ENCODE measurements at places on chromosomes 13 and 19.

DNA sequence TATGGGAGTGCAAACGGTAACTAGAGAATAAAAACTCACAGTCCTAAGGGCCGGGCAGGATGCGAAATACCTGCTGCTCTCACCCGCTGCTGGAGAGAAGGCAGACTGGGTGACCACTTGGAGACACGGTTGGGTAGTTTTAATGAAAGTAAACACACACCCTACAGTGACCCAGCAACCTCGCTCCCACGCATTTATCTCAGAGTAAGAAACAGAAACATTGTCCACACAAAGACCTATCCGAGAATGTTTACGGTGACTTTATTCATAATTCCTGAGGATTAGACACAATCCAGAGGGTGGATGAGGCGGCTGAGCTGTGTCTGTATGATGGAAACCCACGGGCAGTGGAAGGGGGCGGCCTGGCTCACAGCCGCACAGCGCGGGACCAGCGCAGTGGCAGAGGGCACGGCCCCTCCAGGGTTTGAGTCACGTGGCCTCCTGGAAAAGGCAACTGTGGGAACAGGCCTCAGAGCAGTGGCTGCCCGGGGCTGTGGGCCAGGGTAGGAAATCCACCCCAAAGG is 73.5 kb upstream of the C13orf46 start:
- no peak for DNase-seq

DNA sequence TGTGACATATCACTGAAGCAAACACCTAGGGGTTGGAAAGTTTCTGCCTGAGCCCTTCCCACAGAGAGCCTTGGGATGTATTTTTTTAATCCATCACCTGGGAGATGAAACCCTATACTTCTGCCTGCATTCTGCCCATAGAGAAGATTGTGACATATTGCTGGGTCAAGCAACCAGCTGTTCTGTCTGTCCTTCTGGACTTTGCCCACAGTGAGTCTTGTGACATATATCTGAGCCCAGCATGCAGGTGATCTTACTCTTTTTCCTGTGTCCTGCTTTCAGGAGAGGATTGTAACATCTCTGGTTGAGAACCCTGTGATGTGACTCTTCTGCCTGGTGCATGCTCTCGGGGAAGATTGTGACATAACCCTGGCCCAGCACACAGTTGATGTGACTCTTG is 24.9 kb upstream of the ZNF681 start:
- DNase-seq = no peak

GRCh38 chr19:49988433-49988832 is 27.5 kb upstream of the SIGLEC11 start:
- no peak for DNase-seq

DNA sequence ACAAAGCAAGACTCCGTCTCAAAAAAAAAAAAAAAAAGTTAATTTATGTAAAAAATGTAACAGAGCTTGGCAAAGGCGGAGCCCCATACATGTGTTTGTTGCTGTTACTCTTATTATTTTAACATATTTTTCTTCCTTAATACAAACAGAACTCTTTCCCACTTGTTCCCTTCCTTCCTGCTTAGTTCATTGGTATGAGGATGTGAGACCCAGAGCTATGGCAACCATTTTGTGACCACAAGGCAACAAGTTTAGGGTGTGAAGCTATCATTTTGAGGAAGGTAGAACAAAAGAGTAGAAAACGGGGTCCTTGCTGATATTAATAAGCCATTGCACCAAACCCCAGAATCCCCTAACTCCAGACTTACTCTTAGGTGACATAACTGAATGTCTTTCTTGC is 5.4 kb downstream of the IFNL1 start:
- DNase-seq = no peak

- no peak for DNase-seq
Observed at GRCh38 chr13:66543780-66544179, 686.4 kb downstream of the PCDH9 start.

GRCh38 chr13:41032691-41033376 is 13.7 kb upstream of the ELF1 start:
- no peak for DNase-seq

DNA sequence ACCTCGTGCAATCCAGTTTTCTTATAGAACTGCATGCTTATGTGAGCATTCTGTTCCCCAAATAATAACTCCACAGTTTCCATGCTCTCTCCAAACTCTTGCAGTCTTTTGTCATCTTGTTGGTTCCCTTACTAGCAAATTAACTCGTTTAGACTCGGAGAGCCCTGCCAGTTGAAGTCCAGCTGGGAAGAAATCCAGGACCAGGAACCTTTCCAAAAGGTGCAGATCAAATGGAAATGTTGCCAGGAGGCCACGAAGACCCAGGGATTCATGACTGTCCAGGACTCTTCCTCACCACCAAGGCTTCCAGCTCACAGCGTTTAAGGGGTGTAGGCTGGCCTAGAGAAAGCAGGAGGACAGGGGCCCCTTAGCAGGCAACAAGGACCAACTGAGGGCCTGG is 2.1 kb upstream of the TDRD12 start:
- no peak for DNase-seq

GRCh38 chr19:47272448-47273312 is 2.0 kb upstream of the INAFM1 start:
- DNase-seq = no peak

GRCh38 chr19:50657712-50658440 is 8.6 kb downstream of the C19orf81 start:
- peak; percentile 86 for DNase-seq

DNA sequence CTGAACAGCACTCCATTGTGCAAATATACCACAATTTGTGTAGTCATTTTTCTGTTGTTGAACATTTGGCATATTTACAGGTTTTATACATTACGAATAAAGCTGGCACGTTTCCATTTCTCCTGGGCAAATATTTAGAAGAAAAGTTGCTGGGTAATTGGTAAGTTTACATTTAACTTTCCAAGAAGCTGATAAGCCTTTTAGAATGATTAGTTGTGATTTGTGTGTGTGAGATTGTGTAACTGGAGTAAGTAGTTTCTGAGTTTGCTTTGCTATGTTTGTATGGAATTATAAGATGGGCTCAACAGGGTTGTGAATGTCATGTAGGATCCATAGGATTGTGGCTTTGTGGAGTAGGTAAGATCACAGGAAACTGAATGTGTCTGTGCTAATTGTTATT is 1.6 kb upstream of the ZNF529 start:
- no peak for DNase-seq

GRCh38 chr13:23558675-23559536 is 11.3 kb upstream of the TNFRSF19 start:
- DNase-seq = peak; percentile 49

GRCh38 chr13:53631511-53631910 is 602.9 kb downstream of the OLFM4 start:
- no peak for DNase-seq

DNA sequence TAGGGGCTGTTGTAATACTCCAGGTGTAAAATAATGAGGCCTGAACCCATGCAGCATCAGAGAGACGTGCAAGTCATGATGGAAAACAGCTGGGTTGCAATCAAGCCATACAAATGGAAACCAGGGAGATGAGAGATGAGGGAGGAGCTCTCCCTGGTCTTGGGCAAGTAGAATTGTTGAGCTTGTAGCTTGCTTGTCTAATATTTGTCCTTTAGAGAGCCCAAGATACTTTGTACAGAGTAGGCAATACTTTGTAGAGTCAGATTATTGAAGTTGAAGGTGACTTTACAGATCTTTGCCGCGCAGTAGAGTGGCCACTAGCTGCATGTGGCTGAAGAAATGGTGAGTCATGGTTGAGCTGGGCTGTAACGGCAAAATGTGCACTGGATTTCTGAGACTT is 8.3 kb downstream of the ATP8A2 start:
- DNase-seq = no peak

Measured in GM06990 (cell line).